ENCODE measurements at places on chromosomes 1 and 21. TPM values are rescaled to one million over a fixed set of nuclear protein-coding genes. Genes with fewer than 3 reads are reported as not detected.

MATN1 gene
- 0.13 TPM for total RNA-seq

AGL gene
- total RNA-seq: 13.2 TPM

VANGL2 gene
- total RNA-seq: not detected

OPRD1 gene
- total RNA-seq: not detected

RNF187 gene
- total RNA-seq: 54.6 TPM

OLIG2 gene
- total RNA-seq: not detected

C1orf87 gene
- not detected for total RNA-seq
